ENCODE measurements at places on chromosomes 1 and 21.
A peak's percentile ranks its signal among the peaks of the same experiment; 100 is the strongest.

DNA sequence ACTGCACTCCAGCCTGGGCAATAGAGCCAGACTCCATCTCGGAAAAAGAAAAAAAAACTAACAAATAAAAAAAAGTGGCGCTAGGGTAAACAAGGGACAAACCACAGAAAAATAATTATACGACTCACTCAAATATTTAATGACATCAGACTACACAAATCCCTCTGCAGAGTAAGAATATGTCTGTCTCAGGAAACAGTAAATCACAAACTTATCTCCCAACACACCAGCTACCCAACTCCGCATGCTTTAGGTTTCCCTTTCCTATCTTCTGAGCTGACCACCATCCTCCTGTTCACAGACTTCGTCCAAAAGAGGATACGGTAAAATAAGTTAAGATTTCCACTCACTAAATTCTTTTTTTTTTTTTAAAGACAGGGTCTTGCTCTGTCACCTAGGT is 16.2 kb downstream of the WDR47 start:
- no peak for DNase-seq

- peak; percentile 21 for DNase-seq
Observed at GRCh38 chr1:22930240-22930912, 42.3 kb downstream of the LACTBL1 start.

DNA sequence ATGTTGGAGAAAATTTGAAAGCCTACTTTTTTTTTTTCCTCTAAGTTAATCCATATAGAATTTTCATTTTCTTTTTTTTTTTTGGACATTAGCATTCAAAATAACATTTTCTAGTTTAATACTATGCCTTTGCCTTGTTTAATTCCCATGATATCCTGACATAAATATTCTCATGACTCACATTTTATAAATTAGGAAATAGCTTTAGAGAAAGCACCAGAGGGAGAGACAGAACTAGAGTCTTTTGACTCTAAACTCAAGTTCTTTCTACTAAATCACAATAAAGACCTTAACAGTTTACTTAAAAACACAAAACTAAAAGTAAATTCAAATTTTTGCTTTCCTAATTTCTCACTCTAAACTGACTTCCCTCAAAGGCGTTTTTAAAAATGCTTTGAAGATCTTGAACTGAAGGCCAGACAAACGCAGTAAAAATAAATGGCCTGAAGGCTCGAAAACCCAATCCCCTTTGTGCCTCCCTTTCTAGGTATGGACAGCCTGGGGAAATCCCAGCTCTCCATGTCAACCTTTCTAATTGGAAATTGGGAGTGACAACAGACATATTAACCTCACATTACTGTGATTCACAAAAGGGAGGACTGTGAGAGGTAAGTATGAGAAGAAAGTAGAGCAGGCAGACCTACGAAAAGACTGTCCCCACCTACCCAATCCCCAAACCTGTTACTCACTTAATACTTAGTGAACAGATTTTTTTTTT is 104.6 kb downstream of the ENAH start:
- DNase-seq = no peak

- DNase-seq = no peak
Observed at GRCh38 chr1:11030865-11031264, 16.2 kb downstream of the MASP2 start.

DNA sequence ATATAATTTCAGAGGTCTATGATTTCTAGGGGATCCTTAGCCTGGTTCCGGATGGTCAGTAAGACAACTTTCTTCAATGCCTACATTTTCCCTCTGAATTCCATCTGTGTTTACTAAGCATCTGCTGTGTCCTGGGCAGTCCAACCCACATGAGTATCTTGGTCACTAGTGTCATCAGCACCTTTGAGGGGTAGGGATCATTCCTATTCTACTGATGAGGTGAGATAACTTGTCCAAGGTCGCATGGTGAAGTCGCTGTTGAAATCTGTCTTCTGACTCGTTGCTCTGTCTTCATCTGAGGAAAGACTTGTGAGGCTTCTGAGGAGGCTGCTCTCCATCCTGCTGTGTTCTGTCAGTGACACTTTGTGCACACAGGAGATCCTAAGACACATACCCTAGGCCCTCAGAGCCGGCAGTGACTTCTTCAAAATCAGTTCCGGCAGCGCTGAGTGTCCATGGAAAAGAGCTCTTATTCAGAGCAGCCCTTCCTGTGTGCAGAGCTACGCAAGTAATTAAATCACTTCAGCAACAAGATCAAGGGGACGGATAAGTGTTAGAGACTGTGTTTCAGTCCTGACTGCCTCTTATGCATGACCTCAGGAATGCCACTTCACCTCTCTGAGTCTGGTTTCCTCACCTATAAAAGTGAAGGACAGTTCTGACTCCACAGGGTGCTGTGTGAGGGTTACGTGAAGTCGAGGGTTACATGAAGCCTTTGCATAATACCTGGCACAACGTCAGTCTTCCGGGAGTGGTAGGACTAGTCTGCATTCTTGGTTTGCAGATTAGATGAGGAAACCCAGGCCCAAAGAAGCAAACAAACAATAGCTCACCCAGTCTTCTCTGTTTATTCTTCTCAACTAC is 28.4 kb downstream of the AK2 start:
- no peak for DNase-seq

DNA sequence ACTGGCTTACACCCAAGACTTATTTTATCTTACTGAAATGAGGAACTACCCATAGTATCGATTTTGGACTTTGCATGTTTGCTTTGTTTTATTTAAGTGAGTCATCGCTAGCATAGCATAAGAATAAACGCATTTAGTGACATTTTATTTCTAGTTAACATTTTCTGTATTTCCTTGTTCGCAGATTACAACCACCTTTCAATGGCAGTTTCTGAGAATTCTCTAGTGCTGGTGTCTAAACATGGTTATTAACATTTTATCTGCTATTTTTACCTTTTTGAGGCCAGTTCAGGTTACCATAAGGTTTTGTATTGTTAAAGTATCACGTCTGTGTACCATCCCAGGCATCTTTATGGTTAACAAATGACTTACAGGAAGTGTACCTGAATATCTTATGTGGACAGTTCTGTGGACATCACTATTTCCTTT is 24.5 kb downstream of the EEIG2 start:
- no peak for DNase-seq

DNA sequence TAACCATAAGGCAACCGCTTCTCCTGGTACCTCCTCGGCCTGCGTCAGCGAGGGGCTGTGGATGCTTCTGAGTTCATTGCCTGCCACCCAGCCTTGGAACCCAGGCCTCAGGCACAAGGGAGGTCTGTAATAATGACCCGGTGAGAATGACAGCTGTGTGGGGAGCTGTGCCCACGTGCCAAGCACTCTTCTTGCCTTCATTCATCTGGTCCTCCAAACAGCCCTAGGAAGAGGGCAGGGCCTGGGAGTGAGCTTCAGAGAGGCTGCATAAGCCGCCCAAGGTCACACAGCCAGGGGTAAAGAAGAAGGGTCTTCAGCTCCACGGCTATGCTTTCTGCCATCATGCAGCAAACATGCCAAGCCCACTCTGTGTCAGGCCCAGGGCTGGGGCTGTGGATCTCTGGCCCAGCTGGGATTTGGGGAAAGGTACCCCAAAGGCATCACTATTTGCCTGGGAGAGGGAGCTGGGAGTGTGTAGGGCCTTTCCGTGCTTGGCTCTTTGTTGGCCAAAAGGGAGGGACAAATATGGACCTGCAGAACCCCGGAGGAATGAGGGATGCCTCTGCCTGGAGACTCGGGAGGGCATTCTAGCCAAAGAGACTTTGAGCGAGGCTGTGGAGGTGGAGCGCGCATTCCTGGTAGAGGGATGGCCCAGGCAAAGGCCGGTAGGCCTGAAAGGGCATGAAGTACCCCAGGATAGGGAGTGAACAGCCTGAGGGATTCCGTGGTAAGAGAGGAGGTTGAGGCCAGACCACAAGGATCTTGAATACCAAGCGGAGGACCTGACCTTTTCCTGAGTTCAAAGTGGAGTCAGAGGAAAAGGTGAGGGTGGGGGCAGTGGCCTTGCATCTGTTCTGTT is 10.1 kb upstream of the EDN2 start:
- no peak for DNase-seq

- DNase-seq = peak; percentile 53
Observed at GRCh38 chr1:51236531-51237350, 668 bp downstream of the RNF11 start.
